Peyer's patch (tissue), 4 donors: ENCODE measurements at places on chromosomes 6 and 20. TPM values are rescaled to one million over a fixed set of nuclear protein-coding genes. Genes with fewer than 3 reads are reported as not detected.

DNA sequence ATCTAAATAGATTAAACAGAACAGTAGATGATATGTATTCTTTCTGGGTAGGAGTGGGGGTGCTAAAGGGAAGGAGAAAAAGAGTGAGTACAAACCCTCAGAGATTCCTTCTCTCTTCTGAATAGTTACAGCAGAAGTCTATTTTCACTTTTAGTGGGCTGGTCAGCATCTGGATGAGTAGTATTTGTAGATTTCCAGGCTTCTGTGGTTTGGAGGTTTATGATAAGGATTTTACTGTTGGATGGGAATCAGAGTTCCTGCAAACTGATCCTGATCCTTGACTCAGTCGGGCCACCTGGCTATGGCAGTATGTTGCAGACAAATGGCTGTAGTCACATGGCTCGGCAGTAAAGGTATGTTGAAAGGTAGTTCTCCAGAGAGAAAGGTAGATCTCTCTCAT, 84.3 kb upstream of the IFNGR1 start:
- H3K36me3 ChIP-seq, result no peaks in the 10 kb centered on the region
- DNase-seq, result no peak
- H3K4me1 ChIP-seq, result no peaks in the 10 kb centered on the region
- H3K27me3 ChIP-seq, result no peaks in the 10 kb centered on the region
- no peak overlapping the region for H3K27ac ChIP-seq

ADGRB3 gene
- 2.0 TPM for total RNA-seq

DYNLT2 gene
- total RNA-seq, result 4.1 TPM

KCNQ5 gene
- not detected for total RNA-seq

AVP gene
- not detected for total RNA-seq

- no peak overlapping the region for H3K4me3 ChIP-seq
- H3K27me3 ChIP-seq, result no peaks in the 10 kb centered on the region
- H3K36me3 ChIP-seq, result no peaks in the 10 kb centered on the region
- DNase-seq, result no peak
Observed at GRCh38 chr20:22619806-22620205, 35.4 kb upstream of the FOXA2 start.

DNA sequence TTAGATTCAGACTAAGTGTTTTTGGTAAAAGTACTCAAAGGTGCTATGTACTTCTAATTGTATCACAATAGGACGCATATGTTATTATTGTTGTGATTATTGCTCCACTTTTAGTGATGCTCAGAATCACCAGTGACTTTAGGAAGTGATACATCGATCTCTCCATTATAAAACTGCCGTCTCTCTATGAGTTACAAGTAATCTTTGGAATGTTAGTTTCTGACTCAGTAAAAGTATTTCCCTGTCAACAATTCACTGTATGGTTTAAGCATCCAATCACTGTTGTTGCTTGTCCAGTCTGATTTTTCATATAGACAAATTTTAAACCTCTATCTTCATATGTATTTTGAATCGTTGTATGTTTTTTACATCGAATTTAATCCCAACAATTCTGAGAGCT, 9.4 kb downstream of the DCBLD1 start:
- H3K36me3 ChIP-seq, result no peaks in the 10 kb centered on the region
- DNase-seq, result no peak
- no peaks in the 10 kb centered on the region for H3K27me3 ChIP-seq

GRCh38 chr6:87745966-87746721, 44.1 kb upstream of the AKIRIN2 start:
- no peaks in the 10 kb centered on the region for H3K36me3 ChIP-seq
- no peak overlapping the region for H3K27ac ChIP-seq
- H3K4me1 ChIP-seq, result peaks cover 3% of the 10 kb centered on the region
- H3K27me3 ChIP-seq, result no peaks in the 10 kb centered on the region
- no peak for DNase-seq

DNA sequence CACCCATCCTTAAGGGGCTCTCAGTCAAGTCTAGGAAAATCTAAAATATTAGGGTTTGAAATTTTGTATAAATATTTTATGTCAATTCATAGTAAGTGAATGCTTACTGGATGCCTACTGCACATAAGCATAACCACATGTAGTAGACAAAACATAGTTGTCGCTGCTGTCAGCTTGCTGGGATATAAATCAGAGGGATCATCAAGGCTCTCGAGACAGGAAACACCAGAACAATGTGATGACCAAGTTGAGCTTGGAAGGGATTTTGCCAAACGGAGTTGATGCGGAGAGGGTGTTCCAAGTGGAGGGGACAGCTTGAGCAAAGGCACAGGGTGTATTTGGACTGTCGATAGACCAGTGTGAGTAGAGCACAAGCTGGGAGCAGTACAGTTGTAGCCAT, 105.8 kb upstream of the SUPT3H start:
- H3K27me3 ChIP-seq, result no peaks in the 10 kb centered on the region
- H3K4me1 ChIP-seq, result no peaks in the 10 kb centered on the region
- H3K27ac ChIP-seq, result peak overlapping the region; percentile 2
- H3K4me3 ChIP-seq, result no peak overlapping the region

DNA sequence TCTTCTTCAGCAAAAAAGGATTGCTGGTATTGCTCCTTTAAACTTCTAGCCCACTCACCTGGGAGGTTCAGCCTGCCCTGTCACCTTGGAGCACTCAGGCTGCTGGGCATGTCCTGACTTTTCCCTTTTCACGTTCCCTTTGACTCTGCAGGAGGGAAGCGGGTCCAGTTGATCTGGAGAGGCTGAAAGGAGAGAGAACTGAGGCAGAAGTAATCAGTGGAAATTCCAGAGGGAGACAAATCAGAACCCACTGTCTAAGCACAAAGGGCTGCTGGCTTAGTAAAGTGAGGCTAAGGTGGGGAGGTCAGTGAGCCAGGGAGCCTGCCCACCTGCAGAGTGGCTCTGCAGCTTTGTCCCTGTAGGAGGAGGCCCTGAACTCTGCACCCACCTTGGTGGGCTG, 9.7 kb upstream of the SYNDIG1 start:
- no peak for DNase-seq
- no peak overlapping the region for H3K27ac ChIP-seq
- no peaks in the 10 kb centered on the region for H3K27me3 ChIP-seq
- H3K36me3 ChIP-seq, result no peaks in the 10 kb centered on the region

PRR3 gene
- 9.0 TPM for total RNA-seq

PAK5 gene
- not detected for total RNA-seq

DNA sequence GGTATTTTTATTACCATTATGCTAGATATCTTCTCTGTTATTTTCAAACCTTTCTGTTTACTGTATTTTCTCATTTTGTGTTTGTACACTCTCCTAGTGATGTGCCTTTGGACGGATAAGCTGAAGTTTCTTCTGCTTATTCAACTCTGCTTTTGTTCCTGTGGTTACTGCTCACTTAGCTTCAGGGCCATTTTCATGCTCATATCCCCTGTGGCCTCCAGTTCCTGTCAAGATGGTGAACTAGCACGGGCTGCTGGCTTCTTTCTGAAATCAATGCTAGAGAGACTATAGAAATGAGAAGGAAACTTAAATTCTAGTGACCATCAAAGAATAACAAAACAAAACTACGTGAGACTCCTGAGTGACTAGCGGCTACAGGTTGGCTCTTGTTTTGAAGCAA, 6.8 kb upstream of the CST8 start:
- no peak for DNase-seq
- no peaks in the 10 kb centered on the region for H3K36me3 ChIP-seq
- no peaks in the 10 kb centered on the region for H3K27me3 ChIP-seq

ERVFRD-1 gene
- not detected for total RNA-seq

GRCh38 chr6:159282421-159282820, 113.2 kb downstream of the FNDC1 start:
- no peaks in the 10 kb centered on the region for H3K27me3 ChIP-seq
- H3K36me3 ChIP-seq, result no peaks in the 10 kb centered on the region
- H3K27ac ChIP-seq, result no peak overlapping the region

GRCh38 chr6:1540864-1541521, 68.7 kb upstream of the FOXC1 start:
- no peak overlapping the region for H3K27ac ChIP-seq
- H3K4me1 ChIP-seq, result no peaks in the 10 kb centered on the region
- DNase-seq, result no peak
- H3K36me3 ChIP-seq, result no peaks in the 10 kb centered on the region
- H3K27me3 ChIP-seq, result no peaks in the 10 kb centered on the region
- H3K4me3 ChIP-seq, result no peak overlapping the region

HNF4A gene
- total RNA-seq, result 342 TPM

- H3K27ac ChIP-seq, result no peak overlapping the region
- H3K27me3 ChIP-seq, result no peaks in the 10 kb centered on the region
- no peak for DNase-seq
- H3K4me1 ChIP-seq, result no peaks in the 10 kb centered on the region
- H3K36me3 ChIP-seq, result no peaks in the 10 kb centered on the region
Observed at GRCh38 chr6:134702279-134702678, 247.6 kb downstream of the ALDH8A1 start.

- H3K27me3 ChIP-seq, result no peaks in the 10 kb centered on the region
- no peak overlapping the region for H3K27ac ChIP-seq
- H3K4me3 ChIP-seq, result no peak overlapping the region
- peaks cover 14% of the 10 kb centered on the region for H3K4me1 ChIP-seq
- H3K36me3 ChIP-seq, result no peaks in the 10 kb centered on the region
Observed at GRCh38 chr6:139753198-139753861, 378.9 kb upstream of the CITED2 start.

DNA sequence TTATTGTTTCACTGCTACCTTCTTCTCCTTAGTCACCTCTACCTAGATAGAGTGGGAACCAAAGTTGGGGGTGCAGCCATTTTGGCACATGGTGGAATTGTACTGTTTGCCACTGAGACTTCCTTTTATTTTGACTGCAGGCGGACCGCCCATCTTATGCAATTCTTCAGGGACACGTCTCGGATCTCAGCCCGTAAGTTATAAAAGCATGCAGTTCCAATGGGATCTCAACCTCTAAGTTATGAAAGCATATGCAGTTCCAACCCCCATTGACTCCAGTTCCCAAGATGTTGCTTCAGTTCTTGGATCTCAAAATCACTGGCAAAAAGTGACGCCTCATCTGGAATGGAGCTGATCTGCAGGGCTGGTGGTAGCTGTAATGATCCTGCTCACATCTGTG, 41.2 kb upstream of the CDH4 start:
- no peaks in the 10 kb centered on the region for H3K27me3 ChIP-seq
- H3K36me3 ChIP-seq, result no peaks in the 10 kb centered on the region
- no peak overlapping the region for H3K4me3 ChIP-seq
- DNase-seq, result no peak
- H3K27ac ChIP-seq, result no peak overlapping the region
- H3K4me1 ChIP-seq, result no peaks in the 10 kb centered on the region

PDYN gene
- not detected for total RNA-seq

DNA sequence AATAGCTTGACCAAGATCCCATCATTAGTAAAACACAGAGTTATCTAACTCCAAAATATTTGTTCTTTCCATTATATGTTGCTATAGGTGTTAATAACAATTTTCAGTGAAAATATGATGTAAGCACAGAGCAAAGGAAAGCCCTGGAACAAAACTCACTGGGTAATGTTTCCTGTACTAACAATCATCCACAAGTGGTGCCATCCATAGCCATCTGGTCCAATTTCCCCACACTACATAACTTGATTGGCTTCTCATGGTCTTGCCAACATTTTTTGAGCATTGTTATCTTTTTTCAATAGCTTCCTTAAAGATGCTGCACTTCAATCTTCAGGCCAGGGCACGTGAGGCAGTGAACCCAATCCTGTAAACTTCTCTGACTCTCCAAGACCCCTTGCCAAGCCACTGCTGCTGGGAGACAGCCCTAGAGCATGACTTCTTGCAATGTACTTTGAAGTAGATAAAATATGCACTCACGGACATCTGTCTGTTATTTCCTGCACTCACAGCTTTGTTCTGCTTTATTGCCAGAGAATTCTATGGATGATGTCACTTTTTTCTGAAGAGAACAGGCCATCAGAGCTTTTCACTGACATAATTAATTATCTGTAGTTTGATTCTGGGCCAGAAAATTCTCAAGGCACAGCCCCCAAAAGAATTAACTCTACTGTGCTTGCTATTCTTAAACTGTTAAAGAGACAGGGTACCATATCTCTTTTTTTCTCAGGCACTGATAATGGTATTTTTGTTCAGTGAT, 97.5 kb upstream of the TMEM30A start:
- no peaks in the 10 kb centered on the region for H3K4me1 ChIP-seq
- H3K27me3 ChIP-seq, result no peaks in the 10 kb centered on the region
- no peaks in the 10 kb centered on the region for H3K36me3 ChIP-seq
- no peak for DNase-seq

CAGE1 gene
- not detected for total RNA-seq

IL17A gene
- not detected for total RNA-seq

ZNF391 gene
- total RNA-seq, result 0.47 TPM

DNA sequence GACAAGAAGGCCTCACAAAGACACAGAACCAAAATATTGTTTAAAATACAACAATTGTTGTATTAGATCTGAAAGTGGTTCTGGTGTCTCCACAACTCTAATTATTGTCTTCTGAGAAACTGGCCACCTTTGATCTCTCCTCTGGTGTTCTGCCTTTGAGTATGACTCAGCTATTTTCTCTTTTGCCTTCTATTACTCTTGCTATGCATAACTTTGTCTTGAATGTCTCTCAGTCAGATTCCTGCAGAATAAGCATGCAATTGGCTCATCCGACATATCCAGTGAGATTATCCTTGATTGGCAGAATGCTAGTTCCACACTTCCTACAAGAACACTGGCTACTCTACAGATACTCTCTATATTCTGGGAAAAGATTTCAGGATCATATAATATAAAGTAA, 14.3 kb upstream of the EPM2A start:
- H3K27me3 ChIP-seq, result no peaks in the 10 kb centered on the region
- H3K36me3 ChIP-seq, result no peaks in the 10 kb centered on the region
- no peak overlapping the region for H3K27ac ChIP-seq
- no peak overlapping the region for H3K4me3 ChIP-seq

GRCh38 chr6:167529444-167530335, 204.8 kb downstream of the TTLL2 start:
- no peaks in the 10 kb centered on the region for H3K36me3 ChIP-seq
- H3K27me3 ChIP-seq, result no peaks in the 10 kb centered on the region
- H3K27ac ChIP-seq, result no peak overlapping the region
- no peak for DNase-seq

DNA sequence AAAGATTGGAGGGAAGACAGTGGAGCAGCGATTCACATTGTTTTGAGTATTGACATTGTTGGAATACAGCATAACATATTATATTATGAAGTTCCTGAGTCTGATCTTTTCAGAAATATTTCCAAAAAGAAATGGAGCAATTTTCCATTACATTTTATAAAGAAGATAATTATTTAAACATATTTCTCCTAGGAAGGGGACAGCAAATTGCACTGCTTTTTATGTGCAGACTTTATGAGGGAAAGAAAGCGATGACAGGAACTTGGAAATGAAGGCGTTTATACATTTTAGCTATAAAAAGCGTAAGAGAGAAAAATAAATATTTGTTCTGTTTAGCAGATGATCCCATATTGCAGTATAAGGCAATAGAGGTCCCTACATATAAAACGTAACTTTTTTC, 117.0 kb upstream of the EDN1 start:
- H3K27me3 ChIP-seq, result no peaks in the 10 kb centered on the region
- H3K27ac ChIP-seq, result no peak overlapping the region
- H3K4me3 ChIP-seq, result no peak overlapping the region
- no peak for DNase-seq

TULP1 gene
- not detected for total RNA-seq

HBS1L gene
- 94.1 TPM for total RNA-seq

- H3K4me3 ChIP-seq, result no peak overlapping the region
- H3K36me3 ChIP-seq, result no peaks in the 10 kb centered on the region
- H3K4me1 ChIP-seq, result peaks cover 46% of the 10 kb centered on the region
- H3K27me3 ChIP-seq, result no peaks in the 10 kb centered on the region
- H3K27ac ChIP-seq, result peak overlapping the region; percentile 84
- no peak for DNase-seq
Observed at GRCh38 chr20:4810426-4811019, 88.8 kb downstream of the PRND start.

- no peak overlapping the region for H3K4me3 ChIP-seq
- H3K4me1 ChIP-seq, result no peaks in the 10 kb centered on the region
- H3K36me3 ChIP-seq, result no peaks in the 10 kb centered on the region
- no peaks in the 10 kb centered on the region for H3K27me3 ChIP-seq
- no peak for DNase-seq
- no peak overlapping the region for H3K27ac ChIP-seq
Observed at GRCh38 chr6:161257793-161258457, 15.9 kb downstream of the AGPAT4 start.

FAM209B gene
- total RNA-seq, result not detected
